NCI-H1417 treated with DMSO at 0.1 percent for 48 hours (cell line): ENCODE measurements at places on chromosomes 16 and 17.

DNA sequence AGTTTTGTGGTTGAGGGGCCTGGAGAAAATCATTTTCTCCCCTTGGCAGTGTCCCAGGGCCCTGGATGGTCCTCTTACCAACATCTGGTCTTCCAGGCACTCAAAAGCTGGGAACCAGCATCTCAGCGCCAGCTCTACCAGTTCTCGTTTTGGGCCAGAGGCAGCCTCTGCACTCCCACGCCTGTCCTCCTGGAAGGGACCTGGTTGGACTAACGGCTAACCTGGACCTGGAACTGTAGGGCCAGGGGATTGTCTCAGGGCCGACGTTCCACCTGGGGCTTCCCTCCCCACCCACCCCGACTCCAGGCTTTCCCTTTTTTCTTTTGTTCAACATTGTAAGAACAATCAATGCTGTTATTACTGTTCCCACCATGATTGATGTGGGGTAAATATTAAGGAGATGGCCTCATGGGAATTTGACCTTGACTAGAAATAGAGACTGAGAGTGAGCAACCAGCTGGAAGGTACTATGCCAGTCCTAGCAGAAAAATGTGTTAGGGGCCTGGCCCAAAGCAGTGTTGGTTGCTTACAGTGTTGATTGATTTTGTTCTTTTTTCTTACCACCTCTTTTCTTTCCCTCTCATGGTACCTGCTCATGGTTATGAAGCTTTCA lies 81.4 kb downstream of the ABCC6 start:
- no peak for DNase-seq

- DNase-seq: no peak
Observed at GRCh38 chr16:72561-73548, at the start of gene RHBDF1. Gene RHBDF1, minus strand, starts transcription at chr16:72631. Its CDS starts 7,616 bp downstream, at chr16:65015.

DNA sequence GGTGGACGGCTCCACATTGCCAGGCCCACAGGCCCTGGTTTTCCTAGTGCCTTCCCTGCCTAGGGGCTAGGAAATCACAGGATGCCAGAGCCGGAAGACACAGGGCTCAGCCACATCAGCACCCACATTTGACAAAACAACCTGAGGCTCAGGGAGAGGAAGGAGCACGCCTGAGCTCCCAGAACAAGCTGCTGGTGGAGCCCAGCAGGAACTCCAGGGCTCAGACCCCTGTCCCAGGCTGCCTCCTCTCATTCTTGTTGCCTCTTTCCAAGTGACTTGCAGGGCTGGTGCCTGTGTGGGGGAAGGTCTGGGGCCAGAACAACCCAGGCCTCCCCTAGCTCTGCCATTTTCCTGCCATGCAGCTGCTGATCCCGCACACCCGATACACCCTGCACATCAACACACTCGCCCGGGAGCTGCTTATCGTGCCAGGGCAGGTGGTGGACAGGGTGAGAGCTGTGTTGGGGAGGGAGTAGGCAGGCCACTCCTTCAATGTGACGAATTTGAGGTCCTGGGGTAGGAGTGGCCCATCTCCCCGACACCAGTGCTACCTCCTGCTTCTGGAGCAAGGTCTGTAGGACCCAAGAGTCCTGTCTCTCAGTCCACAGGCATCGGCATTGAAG lies 7.6 kb downstream of the ALOX15B start:
- DNase-seq: no peak

DNA sequence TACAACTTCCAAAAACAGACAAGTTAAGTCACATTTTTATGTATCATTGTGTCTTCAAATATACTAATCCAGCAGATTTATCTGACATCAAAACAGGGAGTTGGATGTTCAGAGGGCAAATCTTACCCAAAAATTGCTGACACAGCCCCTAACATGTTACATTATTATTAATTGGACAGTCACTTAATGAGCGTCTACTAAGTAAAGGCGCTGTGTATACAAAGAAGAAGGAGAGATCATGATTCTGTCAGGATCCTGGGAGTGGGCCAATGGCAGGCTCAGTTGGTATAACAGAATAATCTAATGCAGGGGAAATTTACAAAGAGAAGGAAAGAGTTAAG lies 18.4 kb upstream of the CD300E start:
- no peak for DNase-seq

- no peak for DNase-seq
Observed at GRCh38 chr16:69477546-69477945, 53.1 kb downstream of the CYB5B start.

DNA sequence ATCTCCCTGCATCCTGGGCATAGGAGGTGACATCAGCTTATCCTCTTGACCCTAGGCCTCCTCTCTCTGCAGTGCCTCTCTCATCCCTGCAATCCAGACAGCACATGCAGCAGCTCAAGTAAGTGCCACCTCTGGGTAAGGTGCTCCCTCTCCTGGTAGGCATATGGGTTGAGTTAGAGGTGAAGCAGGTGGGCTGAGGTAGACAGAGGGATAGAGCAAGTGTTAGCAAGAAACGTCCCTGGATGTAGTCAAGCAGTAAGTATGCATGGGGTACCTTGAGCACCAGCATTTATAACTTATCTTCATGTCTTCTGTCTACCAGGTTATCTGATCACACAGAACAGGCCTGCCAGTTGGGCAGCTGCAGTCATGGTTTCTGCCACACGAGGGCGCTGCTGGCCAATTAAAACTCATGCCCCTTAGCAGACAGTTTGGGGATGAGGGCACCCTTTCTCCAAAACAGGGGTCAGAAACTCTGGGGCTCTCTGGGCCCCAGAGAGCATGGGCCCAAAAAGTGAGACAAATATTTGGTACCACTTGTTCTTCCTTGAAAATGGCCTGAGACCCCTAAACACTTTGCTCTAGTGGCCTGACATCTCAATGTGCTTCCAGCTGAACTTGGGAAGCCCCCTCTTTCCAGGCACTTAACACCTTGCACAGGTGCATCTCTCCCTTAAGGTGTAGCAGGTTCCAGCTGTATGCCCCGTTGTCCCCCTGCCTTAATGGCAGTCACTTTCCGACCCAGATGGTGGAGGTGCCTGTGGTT lies 59.8 kb downstream of the NEUROD2 start:
- DNase-seq: no peak

GRCh38 chr17:27414694-27415093 lies 41.6 kb upstream of the KSR1 start:
- DNase-seq: no peak
